ENCODE measurements at places on chromosomes 2 and 18.

DNA sequence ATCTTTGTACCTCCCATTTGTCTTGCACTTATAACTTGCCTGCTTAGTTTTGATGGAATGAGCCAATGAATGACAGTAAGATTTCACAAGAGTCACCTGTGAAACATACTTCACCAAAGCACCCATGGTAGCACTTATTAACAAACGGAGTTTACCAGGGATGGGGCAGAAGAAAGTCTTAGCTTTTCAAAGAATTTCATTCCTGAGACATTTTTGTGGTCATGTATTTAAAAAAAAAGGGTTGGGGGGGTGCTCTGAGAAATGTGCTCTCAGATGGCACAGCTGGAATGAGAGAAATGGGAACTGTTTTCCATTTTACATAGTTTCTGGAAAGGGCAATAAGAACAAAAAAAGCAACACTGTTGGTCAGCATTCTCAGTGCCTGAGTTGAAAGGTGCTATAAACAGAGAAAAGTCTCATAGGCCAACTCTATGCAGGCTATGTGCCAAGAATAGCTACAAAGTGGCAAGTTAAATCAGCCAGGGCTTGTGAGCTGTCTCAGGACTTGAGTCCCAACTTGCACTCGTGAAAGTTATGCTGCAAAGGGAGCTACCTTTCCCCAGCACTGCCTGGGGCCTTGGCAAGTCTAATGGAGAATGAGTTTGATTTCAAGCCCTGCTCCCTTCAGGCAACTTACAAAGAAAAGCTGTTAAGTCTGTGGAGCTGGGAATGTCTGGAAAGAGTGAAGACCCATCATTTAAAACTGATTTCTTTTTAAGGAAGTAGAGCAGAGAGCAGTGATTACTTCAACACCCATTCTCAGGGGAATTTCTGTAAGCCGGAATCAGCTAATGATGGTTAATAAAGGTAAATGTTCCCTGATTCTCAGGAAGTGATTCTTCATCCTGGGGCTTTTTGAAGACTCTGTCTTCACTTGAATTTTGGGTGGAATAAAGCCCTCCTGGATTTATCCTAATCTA lies 170.6 kb downstream of the SLC8A1 start:
- DNase-seq = no peak

- DNase-seq = no peak
These were observed 596.4 kb upstream of the VRK2 start for GRCh38 chr2:57450170-57450569.

GRCh38 chr2:63194175-63194574 lies 143.5 kb downstream of the OTX1 start:
- DNase-seq = no peak

- DNase-seq = no peak
These were observed 31.1 kb downstream of the CDK15 start for GRCh38 chr2:201837391-201837790.

DNA sequence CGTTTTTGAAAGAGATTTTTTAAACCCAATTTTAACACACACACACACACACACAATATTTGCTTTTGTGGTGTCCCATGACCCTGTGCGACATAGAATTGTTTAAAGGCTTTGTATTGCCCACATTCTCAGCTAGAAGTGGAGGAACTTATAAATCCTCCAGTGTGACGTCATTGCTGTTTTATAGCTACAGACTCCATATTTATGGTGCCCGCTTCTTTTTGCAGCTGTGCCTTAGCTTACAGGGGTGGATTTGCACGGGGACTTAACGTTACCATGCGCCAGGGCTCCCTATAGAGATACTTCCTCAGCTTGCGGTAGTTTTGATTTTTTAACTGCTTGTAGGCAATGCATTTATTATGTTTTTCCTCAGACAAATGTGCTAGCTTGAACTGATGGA lies 101.9 kb upstream of the SMIM21 start:
- no peak for DNase-seq

- no peak for DNase-seq
These were observed 318.8 kb downstream of the RND3 start for GRCh38 chr2:150168595-150169236.

DNA sequence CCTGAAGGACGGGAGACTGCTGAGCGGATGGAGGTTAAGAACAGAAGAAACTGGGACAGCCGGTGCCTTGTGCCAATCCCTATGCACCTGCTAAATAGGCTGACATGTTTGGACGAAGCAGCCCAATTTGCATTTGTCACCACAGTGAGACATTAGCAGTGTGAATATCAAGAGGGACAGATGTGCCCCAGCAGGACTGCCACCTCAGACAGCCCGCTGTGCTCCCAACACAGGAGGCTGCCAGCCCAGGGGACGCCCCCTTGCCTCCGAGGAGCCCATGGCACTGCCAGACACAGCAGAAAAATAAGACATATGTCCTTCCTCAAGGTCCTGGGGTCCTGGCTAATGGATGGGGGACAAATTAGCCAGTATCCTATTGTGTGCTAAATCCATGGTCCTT lies 306.7 kb upstream of the POU3F3 start:
- no peak for DNase-seq

DNA sequence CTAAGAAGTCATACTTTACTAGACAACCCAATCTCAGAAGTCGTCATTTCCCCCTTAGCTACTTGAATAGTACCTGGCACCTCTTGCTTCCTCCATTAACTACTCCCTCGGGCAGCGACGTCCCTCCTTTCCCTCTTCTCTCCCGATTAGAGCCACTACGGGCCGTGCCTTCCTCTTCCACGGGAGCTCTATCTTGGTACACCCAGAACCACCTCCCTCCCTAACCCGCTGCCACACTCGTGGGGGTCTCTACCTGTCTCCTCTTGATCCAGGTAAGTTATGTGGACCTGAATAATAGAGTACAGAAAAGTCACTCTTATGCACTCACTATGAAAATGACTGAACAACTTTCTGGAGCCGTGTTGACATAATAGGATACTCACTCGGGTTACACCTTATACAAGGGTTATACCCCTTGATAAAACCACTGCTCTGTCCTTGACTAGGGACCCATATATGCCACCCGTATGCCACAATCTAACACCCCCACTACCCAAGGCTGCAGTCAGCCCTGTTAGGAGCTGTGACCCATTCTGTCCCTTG lies 595 bp upstream of the HDHD2 start:
- no peak for DNase-seq

DNA sequence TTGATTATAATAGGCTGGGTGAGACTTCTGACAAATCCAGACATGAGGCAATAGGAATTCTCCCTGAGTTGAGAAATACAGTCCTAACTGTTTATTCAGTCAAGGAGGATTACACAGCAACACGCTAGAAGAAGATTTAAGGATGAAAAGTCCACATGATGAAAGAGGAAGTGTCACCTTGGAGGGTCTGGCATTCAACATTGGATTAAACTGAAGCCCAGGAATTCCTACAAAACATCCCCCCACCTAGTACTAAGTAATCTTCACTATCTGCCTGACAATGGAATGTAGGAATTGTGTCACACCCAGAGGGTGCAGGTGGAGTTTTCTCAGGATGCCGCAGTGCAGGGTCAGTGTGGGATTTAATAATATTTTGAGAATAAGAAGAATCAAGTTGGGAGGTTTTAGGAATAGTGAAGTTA lies 142.4 kb downstream of the SOCS6 start:
- no peak for DNase-seq

DNA sequence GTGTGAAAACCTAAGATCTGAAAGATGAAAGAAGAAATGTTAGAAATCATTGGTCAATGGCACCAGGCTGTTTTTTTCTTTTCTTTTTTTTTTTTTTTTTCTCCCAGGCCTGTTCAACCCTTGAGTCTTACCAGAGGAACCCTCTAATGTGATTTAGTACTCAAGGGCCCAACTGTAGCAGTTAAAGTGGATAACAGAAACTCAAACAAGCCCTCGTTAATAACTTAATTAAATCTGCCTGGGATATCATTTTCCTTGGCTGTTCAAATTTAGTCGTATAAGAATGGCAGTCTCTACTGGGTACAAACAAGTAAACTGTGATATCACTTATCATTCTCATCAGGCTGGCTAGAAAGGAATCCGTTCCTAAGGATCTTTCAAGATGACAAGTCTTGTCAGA lies 16.5 kb downstream of the ARL4C start:
- DNase-seq = no peak

- DNase-seq = no peak
These were observed 317.8 kb downstream of the MBD2 start for GRCh38 chr18:53906681-53907080.

GRCh38 chr2:235129850-235130249 lies 178.0 kb downstream of the SH3BP4 start:
- DNase-seq = no peak

- DNase-seq = no peak
These were observed 48.9 kb upstream of the SPP2 start for GRCh38 chr2:234001380-234002160.

- no peak for DNase-seq
These were observed 1.3 kb downstream of the CYP27C1 start for GRCh38 chr2:127218812-127219170.

DNA sequence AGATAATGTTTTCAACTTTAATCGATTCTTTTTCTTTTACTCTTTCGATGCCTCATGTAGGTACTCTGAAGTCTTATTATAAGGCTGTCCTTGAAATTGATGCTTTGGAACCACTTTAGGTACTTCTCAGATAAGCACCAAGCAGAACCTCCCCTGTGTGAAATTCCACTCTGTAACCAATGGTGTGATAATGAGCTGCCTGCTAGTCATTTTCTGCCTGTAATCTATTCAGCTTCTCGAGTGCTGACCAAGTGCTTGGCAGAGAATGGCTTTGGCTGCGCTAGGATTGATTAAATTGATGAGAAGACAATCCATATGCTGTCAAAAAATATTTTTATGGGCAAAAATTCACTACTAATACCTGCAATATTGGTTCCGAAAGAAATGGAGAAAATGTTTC lies 132.1 kb upstream of the STON1 start:
- no peak for DNase-seq

DNA sequence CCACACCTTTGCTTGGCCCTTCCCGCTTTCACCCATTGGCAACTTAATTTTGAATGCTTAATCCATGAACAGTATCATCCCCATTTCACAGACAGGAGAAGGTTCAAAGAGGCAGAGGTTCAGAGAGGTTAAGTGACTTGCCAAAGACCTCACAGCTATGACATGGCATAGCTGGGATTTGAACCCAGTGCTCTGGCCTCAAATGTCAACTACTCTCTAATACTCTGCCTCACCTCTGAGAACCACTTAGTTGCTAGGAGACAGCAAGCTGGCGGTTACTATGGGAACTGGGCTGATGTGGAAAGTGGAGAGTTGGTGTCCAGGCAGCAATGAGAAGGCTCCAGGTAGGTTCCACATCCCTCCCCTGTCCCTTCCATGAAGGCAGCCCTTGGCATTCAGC lies 15.8 kb upstream of the PRSS56 start:
- no peak for DNase-seq

DNA sequence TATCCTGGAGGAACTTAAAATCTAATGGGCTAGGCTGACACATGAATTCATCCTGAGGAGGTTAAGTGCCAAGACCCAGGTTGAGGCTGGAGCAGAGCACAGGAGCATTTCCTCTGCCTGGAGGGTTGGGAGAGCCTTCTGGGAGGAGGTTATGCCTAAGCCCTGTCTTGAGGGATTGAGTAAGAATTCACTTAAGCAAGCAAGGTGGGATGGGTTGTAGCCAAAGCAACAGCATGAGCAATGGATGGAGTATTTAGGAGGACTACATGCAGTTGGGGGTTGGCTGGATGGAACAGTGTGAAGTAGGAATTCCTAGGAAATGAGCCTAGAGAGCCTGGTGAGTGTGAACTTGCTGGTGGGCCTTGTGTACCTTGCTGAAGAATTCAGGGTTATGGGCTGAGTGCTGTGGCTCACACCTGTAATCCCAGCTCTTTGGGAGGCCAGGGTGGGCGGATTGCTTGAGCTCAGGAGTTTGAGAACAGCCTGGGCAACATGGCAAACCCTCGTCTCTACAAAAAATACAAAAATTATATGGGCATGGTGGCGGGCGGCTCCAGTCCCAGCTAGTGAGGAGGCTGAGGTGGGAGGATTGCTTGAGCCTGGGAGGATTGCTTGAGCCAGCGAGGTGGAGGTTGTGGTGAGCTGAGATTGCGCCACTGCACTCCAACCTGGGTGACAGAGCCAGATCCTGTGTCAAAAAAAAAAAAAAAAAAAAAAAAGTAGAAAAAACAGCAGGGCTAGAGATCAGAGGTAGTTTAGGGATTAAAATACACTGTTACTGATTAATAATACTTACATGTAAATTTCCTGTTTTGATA lies 22.2 kb downstream of the TANC1 start:
- no peak for DNase-seq

- DNase-seq = no peak
These were observed 233.2 kb downstream of the TCF4 start for GRCh38 chr18:55354795-55355194.

GRCh38 chr18:57839942-57840381 lies 36.8 kb upstream of the ATP8B1 start:
- DNase-seq = no peak
